Endodermal cell (in vitro differentiated cells): ENCODE measurements at places on chromosomes 1 and 21.

- DNase-seq, result peak; percentile 69
- H3K36me3 ChIP-seq, result no peaks in the 10 kb centered on the region
- no peak overlapping the region for H3K4me3 ChIP-seq
- H3K4me1 ChIP-seq, result no peaks in the 10 kb centered on the region
- H3K27ac ChIP-seq, result no peak overlapping the region
These were observed 31.2 kb upstream of the COL6A2 start for GRCh38 chr21:46066591-46067331.

- peak; percentile 75 for DNase-seq
- no peaks in the 10 kb centered on the region for H3K27me3 ChIP-seq
- peak overlapping the region; percentile 83 for H3K27ac ChIP-seq
- H3K4me1 ChIP-seq, result peaks cover 7% of the 10 kb centered on the region
These were observed 17.6 kb downstream of the SLC2A1 start for GRCh38 chr1:42940851-42941639.

DNA sequence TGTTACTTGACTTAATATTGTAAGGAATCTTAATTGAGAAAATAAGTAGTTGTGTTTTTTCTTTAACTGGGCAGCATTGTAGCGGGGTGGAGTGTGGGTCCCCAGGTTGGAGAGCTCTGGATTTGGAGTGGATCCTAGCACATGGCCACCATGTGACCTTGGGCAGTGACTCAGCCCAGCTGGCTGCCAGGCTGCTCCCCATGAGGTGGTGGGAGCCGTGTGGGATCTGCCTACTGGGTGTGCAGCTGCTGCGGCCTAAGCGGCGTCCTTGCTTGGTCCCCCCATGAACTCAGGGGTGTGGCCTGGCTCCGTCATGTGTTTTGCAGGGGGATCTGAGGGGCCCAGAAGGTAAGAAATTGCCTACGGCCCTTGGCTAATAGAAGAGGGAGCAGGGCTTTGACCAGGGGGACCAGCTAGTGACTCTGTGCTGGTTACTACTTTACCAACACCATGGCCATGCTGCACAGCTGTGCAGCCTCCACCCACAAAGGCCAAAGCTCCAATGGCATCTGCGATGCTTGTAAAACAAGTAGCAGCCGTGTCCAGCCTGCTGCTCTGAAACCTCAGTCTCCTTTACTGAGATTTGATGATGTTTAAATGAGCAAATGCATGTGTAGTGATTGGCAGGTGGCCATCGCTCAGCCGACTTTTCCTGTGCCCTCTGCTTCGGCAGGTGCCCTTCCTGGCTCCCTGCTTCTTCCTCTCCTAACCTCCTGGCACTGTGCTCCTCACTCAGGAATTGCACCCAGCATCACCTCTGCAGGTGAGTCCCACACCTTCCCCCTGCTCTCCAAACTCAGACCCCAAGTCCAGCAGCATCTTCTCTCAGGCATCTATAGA, 68.3 kb downstream of the ADARB1 start:
- peak; percentile 42 for DNase-seq
- H3K27ac ChIP-seq, result no peak overlapping the region
- H3K4me3 ChIP-seq, result no peak overlapping the region
- no peaks in the 10 kb centered on the region for H3K27me3 ChIP-seq
- no peaks in the 10 kb centered on the region for H3K4me1 ChIP-seq

GRCh38 chr1:205701891-205702290, 21.6 kb upstream of the SLC45A3 start:
- DNase-seq, result peak; percentile 34
- no peak overlapping the region for H3K27ac ChIP-seq
- H3K4me1 ChIP-seq, result peaks cover 16% of the 10 kb centered on the region
- H3K4me3 ChIP-seq, result no peak overlapping the region
- H3K27me3 ChIP-seq, result no peaks in the 10 kb centered on the region

- H3K27me3 ChIP-seq, result peaks cover 9% of the 10 kb centered on the region
- H3K4me1 ChIP-seq, result no peaks in the 10 kb centered on the region
- no peaks in the 10 kb centered on the region for H3K36me3 ChIP-seq
These were observed 162.4 kb downstream of the ZSCAN20 start for GRCh38 chr1:33634806-33635205.

DNA sequence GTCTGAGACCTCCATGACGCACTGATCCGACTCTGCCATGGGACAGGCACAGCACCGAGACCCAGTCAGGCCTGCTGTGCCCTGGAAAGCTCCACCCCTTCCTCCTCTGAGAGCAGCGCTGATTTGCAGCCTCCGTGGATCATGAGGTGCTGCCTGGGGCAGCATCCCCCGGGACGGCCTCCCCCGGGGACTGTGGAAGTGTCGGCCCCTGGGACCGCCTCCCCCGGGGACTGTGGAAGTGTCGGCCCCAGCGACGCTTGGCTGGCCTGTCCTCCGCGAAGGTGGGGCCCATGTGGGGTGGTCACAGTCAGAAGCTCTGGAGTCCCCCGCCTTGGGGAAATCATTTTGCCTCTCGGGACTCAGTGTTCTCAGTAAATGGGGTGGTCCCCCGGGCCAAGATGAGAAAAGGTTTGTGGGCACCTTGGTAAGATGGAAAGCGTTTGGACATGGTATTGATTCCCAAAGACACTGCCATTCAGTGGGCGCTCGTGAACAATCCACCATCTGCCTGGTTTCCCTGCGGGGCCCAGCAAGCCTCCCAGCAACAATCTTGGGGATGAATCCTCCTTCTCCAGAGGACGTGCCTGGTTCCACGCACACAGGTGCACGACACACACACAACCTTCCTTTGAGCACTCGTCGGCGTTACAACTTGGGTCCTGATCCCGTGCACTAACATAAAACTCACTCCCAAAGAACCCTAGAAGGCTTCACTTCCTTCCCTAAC, 3.0 kb downstream of the TFF2 start:
- H3K27ac ChIP-seq, result no peak overlapping the region
- H3K36me3 ChIP-seq, result no peaks in the 10 kb centered on the region
- no peaks in the 10 kb centered on the region for H3K4me1 ChIP-seq
- H3K27me3 ChIP-seq, result no peaks in the 10 kb centered on the region
- H3K4me3 ChIP-seq, result no peak overlapping the region

- H3K27me3 ChIP-seq, result peaks cover 48% of the 10 kb centered on the region
These were observed 34.5 kb downstream of the WNT3A start for GRCh38 chr1:228041316-228041715.

DNA sequence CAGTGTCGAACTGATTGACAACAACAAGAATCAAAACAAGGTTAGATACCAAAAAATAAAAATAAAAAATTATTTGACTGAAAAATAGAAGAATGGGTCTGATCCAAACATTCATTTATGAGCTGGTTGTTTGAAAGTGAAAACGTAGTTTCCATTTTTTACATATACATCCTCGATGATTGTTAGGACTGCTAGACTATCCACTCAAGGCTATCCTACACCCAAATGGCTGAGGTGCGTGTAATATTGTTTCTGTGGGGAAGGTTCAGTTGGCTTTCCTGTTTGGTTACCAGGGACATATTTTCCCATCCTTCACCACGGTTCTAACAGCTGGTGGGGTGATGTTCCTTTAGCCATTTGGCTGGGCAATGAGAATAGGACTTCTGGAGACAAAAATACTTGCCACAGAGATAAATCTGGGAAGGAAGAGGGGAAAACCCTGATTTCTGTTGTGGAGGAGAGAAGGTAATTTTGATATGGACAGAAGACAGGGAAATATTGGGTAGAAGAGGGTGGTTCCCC, 66.3 kb downstream of the MAP3K7CL start:
- H3K27ac ChIP-seq, result no peak overlapping the region
- peaks cover 5% of the 10 kb centered on the region for H3K4me1 ChIP-seq
- no peaks in the 10 kb centered on the region for H3K36me3 ChIP-seq
- DNase-seq, result no peak
- no peaks in the 10 kb centered on the region for H3K27me3 ChIP-seq
- no peak overlapping the region for H3K4me3 ChIP-seq

DNA sequence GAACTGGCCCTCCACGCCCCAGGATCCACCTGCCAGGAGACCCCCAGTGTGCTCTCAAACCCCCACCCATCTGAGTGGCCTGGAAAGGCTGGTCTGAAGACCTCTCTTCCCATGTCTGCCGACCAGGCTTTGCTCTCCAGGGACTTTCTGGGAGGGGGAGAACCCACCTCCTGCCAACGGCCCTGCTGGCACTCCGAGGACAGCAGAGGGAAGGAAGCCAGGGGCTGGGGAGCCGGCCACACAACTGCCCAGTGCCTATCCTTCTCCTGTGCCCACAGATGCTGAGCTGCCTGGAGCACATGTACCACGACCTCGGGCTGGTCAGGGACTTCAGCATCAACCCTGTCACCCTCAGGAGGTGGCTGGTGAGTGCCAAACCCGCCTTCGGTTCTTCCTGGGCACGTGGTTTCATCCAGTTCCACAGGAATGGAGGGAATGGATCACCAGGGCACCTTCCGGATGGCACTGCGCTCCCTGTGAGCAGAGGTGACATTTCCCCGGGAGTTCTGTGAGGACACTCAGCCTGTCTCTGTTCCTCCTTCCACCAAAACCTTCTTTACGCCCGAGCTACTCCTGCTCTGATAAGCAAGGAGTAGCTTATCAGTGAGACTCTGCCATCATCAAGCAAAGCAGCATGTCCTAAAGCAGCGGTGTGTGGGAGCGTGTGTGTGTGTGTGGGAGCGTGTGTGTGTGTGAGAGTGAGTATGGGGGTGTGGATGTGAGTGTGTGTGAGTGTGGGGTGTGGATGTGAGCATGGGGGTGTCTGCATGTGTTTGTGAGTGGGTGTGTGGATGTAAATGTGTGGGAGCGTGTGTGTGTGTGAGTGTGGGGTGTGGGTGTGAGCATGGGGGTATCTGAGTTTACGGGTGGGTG, 105.5 kb downstream of the PDE9A start:
- no peak overlapping the region for H3K4me3 ChIP-seq
- H3K27me3 ChIP-seq, result no peaks in the 10 kb centered on the region
- no peak for DNase-seq
- H3K4me1 ChIP-seq, result peaks cover 15% of the 10 kb centered on the region
